ENCODE measurements at places on chromosomes 16 and 17.

DNA sequence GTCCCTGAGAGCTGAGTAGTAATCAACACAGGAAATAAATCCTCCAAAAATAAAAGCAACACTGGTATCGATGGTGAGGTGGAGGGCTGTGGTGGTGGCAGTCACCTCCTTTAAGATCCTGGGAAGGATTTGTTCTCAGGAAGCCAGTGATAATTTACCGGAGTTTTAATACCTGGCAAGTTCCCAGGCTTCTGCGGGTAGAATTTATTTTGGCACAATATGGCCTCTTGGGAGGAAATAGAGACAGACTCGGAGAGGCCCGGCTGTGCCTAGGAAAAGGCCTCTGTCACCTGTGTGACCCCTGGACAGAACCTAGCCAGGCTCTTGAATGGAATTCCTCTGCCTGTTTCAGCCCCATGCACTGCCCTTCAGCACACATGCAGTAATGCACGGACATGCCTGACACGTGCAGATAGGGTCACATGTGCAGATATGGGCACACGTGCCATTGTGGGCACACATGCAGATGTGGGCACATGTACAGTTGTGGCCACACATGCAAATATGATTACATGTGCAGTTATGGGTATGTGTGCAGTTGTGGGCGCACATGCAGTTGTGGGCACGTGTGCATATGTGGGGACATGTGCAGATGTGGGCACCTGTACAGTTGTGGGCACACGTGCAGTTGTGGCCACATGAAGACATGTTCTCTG lies 33.5 kb downstream of the MGAT5B start:
- no peak for DNase-seq

DNA sequence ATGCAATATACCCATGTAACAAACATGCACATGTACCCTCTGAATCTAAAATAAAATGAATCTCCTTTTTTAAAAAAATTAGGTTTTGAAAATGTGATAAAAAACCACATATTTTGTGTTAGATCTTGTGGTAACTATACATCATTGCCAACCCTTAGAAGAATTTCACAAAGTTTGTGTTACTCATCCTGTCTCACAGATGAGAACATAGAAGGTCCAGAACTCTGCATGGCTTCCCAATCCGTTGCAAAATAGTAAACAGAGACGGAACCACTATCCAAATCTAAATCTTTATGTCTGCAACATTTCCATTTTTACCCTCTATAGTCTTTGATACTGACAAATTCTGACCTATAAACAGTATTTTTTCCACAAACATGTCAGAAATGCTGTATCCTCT lies 759.9 kb downstream of the KCNJ2 start:
- no peak for DNase-seq

- no peak for DNase-seq
Observed at GRCh38 chr16:10027553-10027952, 154.7 kb downstream of the GRIN2A start.

GRCh38 chr17:51873302-51873701 lies 285.2 kb downstream of the CA10 start:
- DNase-seq = no peak

GRCh38 chr16:674968-675883 lies at the start of gene RHBDL1:
Gene RHBDL1 (plus strand): TSS chr16:675671. CDS start chr16:675791, 120 bp downstream.
- DNase-seq = peak; percentile 40

DNA sequence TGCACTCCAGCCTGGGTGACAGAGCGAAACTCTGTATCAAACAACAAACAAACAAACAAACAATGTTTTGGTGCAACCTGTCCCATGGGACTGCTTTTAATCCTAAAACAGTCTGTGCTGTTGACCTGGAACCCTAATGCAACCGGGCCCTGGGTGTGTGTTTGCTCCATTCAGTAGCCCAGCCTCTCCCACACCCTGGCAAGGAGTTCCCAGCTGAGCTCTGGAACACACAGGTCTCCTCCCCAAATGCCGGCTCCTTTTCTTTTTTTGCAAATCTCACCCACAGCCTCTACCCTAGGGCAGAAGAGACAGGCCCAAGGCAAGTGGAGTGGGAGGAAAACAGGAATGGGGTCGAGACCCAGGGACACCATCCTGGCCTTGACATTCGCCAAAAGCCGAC lies 29.8 kb upstream of the RASD1 start:
- no peak for DNase-seq

- no peak for DNase-seq
Observed at GRCh38 chr17:8542599-8543502, 87.7 kb downstream of the MYH10 start.

- DNase-seq = no peak
Observed at GRCh38 chr17:77724876-77725615, 233.5 kb upstream of the TNRC6C start.

GRCh38 chr17:44402564-44403172 lies 13.2 kb upstream of the ITGA2B start:
- no peak for DNase-seq

DNA sequence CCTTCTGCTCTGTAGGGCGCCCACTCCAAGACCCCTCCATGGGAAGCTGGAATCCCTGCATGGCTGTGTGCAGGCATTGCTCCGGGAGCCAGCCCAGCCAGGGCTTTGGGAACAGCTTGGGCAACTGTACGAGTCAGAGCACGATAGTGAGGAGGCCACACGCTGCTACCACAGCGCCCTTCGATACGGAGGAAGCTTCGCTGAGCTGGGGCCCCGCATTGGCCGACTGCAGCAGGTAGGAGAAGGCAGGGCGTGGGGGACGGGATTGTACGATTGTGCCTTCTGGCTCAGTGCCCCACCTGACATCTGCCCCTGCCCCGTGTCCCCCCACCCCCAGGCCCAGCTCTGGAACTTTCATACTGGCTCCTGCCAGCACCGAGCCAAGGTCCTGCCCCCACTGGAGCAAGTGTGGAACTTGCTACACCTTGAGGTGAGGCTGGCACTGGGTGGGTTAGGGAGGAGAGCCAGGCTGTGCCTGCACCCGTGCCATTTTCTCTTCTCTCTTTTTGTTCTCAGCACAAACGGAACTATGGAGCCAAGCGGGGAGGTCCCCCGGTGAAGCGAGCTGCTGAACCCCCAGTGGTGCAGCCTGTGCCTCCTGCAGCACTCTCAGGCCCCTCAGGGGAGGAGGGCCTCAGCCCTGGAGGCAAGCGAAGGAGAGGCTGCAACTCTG lies 8.7 kb upstream of the TMEM88 start:
- no peak for DNase-seq

GRCh38 chr16:69145658-69146057 lies 13.2 kb downstream of the UTP4 start:
- DNase-seq = no peak

DNA sequence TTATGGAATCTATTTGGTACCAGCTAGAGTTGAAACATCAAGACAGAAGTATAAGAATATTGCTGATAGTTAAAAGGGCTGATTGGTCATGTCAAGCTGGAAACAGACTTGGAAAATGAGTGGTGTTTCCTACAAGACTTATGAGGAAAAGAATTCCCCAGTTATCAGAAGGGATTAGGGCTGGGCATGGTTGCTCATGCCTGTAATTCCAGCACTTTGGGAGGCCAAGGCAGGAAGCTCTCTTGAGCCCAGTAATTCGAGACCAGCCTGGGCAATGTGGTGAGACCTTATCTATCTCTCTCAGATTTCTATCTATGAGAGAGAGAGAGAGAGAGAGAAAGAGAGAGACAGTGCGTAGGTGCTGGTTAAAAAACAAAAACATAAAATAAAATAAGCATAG lies 139.5 kb upstream of the PMFBP1 start:
- DNase-seq = no peak

DNA sequence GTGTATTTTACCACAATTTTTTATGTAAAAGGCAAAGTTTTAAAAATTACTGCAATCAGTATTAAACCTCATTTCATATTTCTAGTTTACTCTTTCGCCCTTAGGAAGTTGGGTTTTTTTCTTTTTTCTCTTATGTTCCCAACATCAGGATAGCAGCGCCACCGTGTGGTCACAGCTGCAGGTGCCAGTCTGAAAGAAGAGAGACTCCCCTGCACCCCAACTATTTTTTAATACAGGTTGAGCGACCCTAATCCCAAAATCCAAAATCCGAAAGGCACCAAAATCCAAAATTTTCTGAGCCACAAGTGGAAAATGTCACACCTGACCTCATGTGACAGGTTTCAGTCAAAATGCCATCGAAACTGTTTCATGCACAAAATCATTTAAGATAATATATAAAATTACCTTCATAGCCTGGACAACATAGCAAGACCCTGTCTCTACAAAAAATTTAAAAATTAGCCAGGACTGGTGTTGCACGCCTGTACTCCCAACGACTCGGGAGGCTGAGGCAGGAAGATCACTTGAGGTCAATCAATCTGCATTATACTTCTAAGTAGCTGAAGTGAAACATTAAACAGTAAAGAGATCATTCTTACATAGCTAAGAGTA lies 21.8 kb upstream of the ASGR2 start:
- peak; percentile 86 for DNase-seq

GRCh38 chr16:79814124-79814523 lies 213.6 kb upstream of the MAF start:
- DNase-seq = no peak

DNA sequence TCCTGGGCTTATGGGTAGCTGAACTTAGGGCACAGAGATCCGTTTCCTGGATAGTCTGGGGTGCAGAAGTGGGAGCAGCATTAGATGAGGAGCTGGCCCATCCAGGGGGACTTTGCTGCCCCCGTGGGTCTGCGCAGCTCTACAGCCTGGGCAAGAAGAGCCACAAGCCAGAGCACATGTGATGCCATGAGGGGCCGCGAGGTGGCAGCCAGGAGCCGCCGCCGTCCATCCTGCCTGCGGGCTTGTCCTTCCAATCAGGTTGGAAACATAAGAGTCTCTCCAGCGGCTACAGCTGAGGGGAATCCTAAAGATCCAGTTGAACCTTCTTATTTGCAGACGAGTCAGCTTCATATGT lies 21.9 kb downstream of the C1QTNF1 start:
- peak; percentile 75 for DNase-seq

DNA sequence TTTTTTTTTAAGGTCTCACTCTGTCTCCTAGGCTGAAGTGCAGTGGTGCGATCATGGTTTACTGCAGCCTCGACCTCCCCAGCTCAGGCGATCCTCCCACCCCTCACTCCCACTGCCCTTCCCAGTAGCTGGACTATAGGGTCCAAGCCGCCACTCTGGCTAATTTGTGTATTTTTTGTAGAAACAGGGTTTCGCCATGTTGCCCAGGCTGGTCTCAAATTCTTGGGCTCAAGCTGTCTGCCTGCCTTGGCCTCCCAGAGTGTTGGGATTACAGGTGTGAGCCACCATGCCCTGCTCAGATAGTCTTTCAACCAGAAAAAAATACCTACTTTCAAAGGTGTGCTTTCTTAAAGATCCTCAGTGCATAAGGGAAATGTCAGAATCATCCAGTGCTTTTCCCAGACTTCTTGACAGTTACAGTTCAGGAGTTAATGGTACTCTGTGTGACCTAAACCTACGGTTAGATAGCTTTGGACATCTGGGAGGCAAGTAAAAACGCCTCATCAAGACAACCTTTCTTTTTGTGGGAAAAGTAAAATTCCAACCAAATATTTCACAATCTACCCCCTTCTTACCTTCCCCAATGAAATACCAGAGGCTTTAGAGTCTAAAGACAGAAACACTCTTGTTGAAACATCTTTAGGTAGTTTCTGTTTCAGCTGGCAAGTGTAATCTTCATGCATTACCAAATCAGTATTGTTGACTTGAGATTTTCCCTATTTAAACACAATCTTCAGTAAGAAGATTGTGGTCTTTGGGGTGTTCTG lies 6.8 kb downstream of the RSPRY1 start:
- DNase-seq = no peak

- no peak for DNase-seq
Observed at GRCh38 chr16:77838597-77839255, 50.4 kb downstream of the VAT1L start.

DNA sequence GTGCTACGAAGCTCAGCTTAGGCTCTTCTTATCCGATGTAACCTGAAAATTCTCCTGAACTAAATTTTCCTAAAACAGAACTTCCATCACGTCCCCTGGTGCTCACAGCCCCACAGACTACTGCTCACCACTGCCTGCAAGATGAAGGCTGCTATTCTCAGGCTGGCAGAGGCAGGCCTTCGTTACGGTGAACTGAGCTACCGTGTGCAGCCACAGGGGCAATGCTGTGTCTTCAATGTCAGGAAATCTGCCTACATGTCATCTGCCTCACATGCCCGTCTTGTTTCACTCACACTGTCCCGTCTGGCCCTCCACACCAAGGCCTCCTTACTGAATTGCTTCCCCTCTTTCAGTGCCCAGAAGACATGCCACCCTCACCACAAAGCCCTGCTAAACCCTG lies 15.9 kb downstream of the EMC8 start:
- no peak for DNase-seq

DNA sequence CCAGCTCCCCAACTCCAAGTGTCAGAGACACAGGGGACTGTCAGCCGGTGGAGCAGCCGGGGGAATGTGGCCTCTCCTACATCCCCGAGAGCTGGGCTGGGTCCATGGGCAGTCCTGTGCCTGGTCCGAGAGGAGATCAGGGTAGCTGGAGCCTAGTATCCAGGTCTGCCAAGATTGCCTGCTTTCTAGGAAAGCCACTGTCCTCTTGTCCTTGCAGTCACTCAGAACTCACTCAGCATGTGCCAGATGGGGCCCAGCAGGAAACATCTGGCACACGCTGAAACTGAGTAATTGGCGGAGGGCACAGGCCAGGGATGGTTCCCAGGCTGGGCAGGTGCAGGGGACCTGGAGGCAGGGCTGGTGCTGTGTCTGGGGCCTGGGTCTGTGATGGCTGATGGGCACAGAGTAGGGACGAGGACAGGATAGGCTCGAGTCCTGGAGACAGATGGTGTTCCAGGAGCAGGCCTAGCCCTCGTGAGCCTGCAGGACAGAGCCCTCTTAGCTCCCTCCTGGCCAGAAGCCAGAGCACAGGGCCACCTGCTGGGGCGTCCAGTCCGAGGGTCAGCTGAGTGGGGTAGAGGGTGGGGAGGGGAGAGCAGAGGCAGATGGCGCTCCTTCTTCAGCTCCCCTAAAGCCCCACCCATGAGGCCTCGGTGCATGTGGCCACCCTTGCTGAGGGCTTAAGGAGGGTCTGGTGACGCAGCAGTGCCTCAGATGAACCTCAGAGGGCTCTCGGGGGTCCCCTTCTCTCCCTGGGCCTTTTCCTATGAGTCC lies 31.1 kb downstream of the ADCY7 start:
- no peak for DNase-seq

DNA sequence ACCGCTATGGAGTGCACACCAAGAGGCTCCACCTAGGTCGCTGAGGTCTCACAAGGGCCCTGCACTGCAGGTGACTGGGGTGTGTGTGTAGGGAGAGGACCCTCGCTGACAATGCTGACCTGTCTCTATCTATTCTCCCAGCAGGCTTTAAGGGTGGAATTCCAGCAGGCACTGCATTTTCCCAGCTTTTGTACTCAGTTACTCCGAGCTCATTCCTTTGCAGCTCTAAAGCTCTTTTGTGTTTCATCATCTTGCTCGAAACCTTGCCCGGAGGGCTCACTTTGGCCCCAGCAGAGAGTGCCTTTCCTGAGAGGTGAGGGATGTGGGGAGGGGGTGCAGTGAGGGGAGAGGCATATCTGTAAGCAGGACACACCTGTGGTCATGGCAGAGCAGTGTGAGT lies 39.3 kb downstream of the SMPD3 start:
- DNase-seq = no peak

DNA sequence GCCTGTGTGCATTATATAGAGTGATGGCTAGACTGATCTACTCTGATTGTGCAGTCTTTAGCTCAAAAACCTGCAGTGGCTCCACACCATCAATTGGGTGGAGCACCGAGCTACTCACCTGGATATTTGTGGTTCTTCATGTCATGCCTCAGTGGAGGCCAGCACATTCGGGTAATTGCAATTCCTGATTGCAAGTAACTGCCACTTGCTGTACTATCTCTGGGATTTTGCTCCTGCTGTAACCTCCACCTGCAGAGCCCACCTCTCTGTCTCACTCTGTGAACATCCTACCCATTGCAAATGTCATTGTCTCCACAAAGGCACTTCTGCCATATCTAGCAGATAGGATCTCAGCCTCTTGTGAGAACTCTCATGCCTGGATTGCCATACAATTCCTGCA lies 1.7 kb upstream of the CCL1 start:
- DNase-seq = no peak

Data from stimulated activated CD4-positive, alpha-beta T cell treated with anti-CD3 and anti-CD28 coated beads, Interleukin-15, amount 100 ng/mL, for 24 hours (primary cell).